Small intestine (tissue), 16 donors: ENCODE measurements at places on chromosomes 7 and 10.

DNA sequence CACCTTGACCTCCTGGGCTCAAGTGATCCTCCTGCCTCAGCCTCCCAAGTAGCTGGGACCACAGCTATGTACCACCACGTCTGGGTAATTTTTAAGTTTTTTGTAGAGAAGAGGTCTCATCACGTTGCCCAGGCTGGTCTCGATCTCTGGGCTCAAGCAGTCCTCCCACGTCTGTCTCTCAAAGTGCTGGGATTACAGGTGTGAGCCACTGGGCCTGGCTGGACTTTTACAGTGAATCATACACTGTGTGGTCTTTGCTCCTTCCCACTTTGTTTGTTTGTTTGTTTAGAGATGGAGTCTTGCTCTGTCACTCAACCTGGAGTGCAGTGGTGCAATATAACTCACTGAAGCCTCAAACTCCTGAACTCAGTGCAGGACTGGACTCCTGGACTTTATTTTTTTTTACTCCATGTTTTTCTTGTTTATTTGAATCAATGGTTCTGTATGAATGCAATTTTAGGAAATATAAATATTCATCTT, 12.5 kb downstream of the PPIA start:
- DNase-seq = no peak

DNA sequence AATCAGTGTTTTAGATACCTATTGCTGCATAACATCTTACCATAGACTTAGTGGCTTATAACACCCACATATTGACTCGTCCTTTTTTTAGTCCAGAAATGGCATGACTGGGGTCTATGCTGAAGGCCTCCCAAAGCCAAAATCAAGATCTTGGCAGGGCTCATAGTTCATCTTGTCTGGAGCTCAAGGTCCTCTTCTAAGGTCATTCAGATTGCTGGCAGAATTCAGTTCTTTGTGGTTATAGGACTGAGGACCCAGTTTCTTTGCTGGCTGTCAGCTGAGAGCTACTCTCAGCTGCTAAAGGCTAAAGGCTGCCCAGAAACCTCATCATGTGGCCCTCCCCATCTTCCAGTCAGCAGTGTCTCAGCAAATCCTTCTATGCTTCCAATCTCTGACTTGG, 165.5 kb downstream of the FAM107B start:
- DNase-seq = no peak

DNA sequence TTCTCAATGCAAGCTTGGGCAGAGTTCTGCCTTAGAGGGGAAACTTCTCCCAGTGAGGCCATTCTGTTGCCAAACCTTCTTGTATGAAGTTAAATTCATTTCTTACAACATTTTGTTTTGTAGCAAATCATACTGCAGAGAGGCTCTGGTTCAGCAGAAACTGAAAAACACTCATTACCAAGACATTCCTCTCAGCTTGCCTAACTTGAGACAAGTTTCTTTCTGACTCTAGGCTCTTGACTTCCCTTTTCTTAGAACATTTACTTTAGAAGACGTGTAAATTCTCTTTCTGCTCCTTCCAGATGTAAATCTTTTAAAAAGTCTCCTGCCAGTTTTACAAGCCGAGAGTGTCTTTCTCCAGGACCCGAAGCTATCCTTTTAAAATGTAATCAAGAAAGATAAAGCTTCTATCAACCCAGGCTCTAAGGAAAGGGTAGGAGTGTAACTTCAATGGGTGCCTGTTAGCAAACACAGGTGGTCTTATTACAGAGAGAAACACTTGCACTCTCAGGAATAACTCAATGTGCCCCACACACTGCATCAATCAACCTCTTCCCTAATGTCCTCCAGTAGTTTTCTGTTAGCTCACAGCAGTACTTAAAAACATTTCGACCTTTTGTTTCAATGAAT, 80.5 kb upstream of the TAS2R16 start:
- DNase-seq = no peak

- DNase-seq = no peak
These were observed 99.1 kb downstream of the ARL4A start for GRCh38 chr7:12786494-12786893.

- peak; percentile 15 for DNase-seq
These were observed 2.1 kb downstream of the TRDMT1 start for GRCh38 chr10:17199351-17199804.

- DNase-seq = no peak
These were observed 104.9 kb upstream of the LEP start for GRCh38 chr7:128136215-128136597.

GRCh38 chr7:97011536-97012364, 6.4 kb downstream of the DLX6 start:
- no peak for DNase-seq

- no peak for DNase-seq
These were observed 17.2 kb upstream of the PSAP start for GRCh38 chr10:71868192-71868697.

DNA sequence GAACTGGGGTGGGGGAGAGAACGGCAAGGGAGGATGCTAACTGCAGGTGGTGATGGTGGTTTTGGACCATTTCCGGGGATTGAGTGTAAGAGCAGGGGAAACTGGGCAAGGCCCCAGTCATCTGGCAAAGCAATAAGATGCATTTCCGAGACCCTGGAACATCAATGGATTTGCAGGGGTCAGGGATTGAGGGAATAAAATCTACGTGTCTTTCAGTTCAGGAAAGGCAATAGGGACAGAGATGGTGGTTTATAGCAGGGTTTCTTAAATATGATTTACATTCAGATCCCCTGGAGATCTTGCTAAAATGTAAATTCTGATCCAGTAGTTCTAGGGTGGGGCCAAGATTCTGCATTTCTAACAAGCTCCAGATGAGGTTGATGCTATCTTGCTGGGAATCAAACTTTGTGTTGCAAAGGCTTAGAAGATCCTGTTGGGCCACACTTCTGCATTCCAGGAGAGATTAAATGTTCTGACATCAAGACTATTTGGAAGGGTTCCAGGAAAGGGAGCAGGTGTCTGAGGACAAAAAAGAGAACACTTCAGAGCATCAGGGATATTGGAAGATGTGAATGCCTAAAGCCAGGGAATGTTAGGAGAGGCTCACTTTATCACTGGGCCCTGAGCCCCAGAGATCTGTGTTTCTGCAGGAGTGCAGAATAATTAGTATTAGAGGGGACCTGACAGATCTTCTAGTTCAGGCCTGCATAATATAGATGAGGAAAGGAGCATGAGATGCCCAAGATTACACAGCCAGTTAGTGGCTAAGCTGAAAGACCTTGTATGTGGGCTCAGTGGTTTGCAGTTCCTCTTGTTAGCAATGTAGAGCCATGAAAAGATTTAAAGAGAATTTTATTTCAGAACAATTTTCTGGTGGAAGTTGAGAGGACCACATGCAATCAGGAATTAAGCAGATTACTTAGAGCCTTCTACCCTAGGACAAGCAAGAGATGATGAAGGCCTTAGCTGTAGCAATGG, 32.4 kb downstream of the BLNK start:
- no peak for DNase-seq

GRCh38 chr7:114973147-114973546, 51.3 kb downstream of the MDFIC start:
- no peak for DNase-seq

DNA sequence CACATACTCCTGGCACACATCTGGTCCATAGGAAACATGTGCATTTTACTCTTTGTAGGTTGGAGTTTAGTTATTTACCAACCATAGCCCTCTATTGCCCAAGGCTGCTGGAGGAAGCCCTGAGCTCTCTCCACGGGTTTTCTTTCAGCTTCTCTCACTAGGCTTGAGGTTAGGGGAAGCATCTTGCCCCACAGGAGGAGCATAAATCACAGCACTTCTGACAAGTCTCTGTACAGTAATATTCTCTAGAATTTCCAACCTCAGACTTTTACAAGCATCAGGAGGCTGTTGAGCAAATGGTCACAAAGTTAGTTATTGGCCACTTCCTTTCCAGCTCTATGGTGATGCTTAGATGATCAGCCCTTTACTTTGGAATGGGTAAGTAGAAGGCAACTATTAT, 122.9 kb upstream of the GLI3 start:
- no peak for DNase-seq

DNA sequence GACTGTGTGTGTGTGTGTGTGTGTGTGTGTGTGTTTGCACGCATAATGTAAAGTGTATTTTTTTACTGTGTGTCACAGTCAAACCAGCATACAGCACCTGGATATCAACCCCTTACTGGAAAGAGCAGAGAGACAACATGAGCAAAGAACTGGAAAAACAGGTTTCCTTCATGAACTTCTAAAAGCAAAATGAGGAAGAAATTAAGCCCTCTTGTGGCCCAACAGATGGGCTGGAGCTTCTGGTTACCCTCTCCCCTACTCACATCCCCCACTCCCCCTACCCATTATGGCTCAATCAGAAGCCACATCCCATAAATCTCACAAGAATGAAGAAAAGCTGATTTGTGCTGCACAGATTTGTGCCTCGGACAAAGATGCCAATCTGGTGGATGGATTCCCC, 36.2 kb downstream of the PDE1C start:
- DNase-seq = no peak

GRCh38 chr7:114818501-114818900, 103.4 kb upstream of the MDFIC start:
- no peak for DNase-seq

- DNase-seq = peak; percentile 76
These were observed 4.6 kb upstream of the TSPAN15 start for GRCh38 chr10:69446650-69447151.

- no peak for DNase-seq
These were observed 30.3 kb downstream of the PIK3CG start for GRCh38 chr7:106895246-106895864.

- DNase-seq = no peak
These were observed 119.3 kb upstream of the SHH start for GRCh38 chr7:155931396-155932085.

DNA sequence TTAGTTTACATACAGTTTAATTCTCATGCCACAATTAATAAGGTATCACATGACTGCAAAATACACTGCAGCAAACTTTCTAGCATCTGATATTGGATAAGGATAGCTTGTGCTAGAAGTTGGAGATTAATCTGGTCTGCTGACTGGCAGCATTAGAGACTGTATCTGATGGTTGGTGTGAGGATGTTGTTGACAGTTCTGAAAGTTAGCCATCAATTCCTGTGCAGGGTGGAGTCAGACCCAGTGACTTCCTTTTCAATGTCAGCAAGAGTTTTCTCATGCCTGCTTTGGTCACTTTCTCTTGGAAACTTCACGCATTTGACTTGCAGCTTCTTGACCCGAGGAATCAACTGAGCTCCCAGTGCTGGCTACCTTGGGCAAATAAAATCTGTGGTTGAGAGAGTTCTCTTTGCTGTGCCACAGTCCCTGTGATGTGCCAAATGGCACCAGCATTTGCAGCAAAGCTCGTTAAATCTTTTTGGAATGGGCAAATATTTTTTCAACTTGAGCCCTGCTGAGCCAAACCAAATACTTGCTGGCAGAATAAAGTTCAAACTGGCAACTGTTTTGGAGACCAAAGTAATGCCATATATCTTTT, 233.0 kb downstream of the TRIL start:
- DNase-seq = no peak
